Hematopoietic multipotent progenitor cell treated with erythropoietin and hydrocortisone succinate and interleukin-3 and kit ligand, for 4 days (in vitro differentiated cells): ENCODE measurements at places on chromosomes 7 and 10.

DNA sequence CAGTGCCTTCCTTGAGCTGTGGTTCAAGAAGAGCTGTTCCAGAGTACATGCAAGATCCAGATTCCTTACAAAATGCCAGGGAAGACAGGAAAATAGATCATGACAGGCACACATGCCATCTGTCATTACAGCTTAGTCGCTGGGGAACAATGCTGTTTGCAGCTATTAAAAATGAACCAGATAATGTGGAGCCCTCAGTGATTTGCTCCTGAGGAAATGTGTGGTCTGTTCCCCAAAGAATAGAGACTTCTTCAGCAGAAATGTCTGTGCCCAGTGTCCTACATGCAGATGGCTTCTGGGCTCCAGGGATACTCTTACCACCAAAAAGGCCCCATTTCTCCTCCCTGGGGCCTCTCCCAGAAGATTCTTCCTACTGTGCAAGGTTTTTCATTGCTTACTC is 627.9 kb downstream of the SORCS3 start:
- no peak for DNase-seq

DNA sequence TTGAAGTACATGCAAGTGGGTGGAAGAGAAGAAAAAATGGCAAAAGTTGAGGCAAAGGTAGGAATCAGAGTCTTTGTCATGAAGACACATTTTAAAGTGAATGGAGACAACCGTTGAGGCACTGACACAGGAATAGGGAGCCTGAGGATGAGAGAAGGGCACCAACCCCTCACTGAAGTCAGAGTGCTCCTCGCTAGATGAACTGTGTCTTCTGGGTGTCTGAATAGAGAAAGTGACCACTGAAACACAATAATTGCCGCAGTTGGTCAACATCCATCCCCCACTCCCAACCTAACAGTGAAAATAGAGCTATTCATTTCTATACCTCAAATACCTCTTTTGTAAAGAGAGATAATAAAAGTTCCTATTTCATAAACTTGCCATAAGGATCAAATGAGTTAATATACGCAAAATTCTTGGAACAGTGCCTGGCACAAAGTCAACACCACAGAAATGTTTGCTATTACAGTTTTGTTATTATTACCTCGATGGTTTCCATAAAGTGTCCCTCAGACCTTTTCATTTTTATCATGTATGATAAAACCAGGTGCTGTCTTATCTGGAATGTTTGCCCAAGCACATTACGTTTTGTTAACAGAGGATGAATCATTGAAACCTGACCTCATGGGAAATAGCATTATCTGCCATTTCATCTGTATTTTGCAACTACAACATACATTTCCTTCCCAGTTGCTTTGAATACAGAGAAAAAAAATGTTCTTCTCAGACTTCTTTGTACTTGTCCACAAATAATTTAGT is 61.8 kb upstream of the SP4 start:
- peak; percentile 55 for DNase-seq

DNA sequence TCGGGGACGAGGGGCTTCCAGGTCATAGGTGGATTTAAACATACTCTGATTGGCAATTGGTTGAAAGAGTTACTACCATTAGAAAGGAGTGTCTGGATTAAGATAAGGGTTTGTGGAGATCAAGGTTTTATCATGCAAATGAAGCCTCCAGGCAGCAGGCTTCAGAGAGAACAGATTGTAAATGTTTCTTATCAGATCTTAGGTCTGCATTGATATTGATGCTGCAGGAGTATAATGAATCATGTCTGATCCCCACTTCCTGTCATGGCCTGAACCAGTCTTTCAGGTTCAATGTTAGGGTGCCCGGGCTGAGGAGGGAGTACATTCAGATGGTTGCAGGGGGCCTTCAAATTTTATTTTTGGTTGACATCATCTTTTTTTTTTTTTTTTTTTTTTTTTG is 51.4 kb downstream of the SH3PXD2A start:
- peak; percentile 35 for DNase-seq

DNA sequence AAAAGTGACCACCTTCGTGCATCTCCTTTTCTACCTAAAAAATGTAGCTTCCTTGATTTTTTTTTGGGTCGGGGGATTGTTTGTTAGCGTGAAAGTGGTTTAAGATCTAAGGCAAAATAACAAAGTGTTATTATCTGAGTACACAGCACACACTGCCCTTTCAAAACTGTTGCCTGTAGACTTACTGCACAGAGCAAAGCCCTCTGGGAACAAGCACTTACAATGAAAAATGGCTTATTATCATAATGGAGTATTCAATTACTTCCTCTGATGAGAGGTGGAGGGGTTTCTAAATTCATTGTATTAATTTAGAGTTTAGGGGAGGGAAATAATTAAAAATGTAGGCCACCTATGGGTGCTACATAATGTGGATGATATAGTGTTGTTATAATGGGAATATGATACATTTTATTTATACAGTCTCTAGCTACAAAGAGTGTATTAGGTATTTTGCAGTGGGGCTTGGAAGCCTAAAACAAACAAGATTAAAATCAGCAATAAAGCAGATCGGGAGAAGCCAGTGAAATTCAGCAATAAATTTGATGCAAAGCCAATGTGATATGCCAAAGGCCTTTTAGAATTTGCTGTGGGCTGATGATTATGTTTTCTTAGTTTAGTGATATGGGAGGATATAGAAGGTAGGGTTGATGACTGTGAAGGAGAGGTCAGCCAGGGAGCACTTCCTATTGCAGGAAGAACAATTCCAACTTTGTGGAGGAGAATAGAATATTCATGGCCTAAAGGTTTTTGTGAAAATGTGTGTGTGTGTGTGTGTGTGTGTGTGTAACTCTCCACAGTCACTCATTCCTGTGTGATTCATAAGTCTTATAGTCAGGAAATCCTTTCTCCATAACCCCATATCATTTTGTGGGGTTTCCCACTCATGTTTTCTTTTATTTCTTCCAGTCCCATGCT is 17.7 kb upstream of the EXOC4 start:
- DNase-seq = no peak

DNA sequence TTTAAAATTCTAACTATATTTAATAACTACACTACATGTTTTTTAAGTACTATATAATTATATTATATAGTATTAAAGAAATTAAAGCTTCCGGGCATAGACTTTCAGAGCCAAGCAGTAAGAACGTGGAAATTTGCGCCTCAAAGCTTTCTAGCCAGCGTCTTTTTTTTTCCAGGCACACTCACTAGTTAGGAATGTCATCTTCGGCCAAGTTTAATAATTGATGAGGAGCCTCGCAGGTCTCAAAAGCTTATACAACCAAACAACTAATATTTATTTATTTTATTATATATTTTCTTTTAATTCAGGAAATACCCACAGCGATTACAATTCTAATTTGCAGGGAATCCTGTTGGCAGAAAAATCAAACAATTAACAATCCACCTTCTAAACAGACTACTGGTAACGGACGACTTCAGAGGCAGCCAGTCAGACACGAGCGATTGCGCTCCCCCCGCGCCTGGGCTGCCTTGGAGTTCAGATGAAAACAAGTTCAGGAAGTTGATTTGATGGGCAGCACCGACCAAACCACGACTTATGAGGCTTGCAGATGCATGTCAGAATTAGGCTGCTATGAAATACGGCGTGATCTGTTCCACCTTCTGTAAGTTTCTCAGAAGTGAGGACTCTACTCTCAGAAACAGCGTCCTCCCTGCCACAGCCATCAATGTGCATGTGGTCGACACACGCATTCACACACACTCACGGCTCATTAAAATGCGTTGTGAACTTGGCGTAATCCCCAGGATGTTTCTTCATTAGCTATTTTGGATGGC is 431.8 kb upstream of the MGMT start:
- DNase-seq = peak; percentile 93

DNA sequence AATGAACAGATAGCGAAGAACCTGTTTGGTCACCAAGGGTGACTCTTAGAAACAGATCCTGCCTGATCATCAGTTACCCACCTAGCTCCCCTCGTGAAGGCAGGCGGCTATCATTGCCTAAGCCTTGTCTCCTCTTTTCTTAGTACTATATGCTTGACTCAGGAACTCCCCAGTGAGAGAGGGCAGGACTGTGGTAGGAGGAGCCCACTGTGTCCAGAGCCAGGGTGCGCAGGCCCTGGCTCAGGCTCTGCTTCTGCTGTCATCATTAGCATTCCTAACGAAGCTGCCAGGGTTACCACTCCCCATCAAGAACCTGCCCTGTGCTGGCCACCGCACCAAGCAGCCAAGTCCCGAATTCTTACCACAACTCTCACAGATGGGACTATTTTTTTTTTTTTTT is 160.8 kb downstream of the CHN2 start:
- no peak for DNase-seq

- DNase-seq = peak; percentile 18
Measured at GRCh38 chr10:14528450-14528849, 197.7 kb upstream of the FRMD4A start.

DNA sequence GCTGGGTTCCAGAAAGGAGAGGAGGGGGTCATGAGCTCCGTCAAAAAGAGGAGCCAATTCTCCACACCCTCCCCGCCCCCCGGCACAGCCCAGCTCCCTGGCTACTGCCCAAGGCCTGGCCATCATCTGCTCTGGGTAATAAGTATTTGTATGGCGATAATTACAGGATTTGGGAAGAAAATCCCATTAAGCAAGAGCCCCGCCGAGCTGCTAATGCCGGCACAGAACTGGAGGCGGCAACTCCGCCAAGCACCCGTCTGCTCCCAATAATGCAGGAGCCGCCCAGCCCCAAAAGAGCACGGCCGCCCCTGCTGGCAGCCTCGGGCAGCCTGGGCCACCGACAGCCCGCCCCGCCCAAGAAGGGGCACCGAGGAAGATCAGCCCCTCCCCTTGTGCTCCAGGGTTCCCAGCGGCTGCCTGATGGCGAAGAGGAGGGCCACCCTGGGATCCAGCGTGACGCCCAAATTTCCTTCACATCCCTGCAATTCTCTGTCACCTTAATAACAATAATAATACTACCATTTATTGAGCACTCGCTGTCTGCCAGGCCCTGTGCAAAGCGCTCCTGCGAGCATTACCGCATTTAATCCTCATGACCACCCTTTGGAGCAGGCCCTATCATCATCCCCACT is 5.9 kb downstream of the SLIT1 start:
- DNase-seq = peak; percentile 65

GRCh38 chr10:75395066-75395931 is 6.3 kb downstream of the ZNF503 start:
- peak; percentile 59 for DNase-seq

DNA sequence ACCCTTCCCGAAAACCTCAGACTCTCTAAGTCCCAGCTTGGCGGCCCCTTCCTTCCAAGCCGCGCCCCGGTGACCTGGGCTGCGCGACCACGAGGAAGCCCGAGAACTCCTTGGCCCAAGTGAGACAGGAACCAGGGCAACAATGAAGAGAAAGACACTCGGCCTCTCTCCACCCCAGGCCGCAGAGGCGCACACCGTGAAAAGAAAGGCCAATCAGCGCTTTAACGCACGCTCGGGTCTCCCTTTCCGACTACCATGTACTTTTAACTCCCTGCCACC is 166.4 kb upstream of the PPP1R3A start:
- peak; percentile 51 for DNase-seq

DNA sequence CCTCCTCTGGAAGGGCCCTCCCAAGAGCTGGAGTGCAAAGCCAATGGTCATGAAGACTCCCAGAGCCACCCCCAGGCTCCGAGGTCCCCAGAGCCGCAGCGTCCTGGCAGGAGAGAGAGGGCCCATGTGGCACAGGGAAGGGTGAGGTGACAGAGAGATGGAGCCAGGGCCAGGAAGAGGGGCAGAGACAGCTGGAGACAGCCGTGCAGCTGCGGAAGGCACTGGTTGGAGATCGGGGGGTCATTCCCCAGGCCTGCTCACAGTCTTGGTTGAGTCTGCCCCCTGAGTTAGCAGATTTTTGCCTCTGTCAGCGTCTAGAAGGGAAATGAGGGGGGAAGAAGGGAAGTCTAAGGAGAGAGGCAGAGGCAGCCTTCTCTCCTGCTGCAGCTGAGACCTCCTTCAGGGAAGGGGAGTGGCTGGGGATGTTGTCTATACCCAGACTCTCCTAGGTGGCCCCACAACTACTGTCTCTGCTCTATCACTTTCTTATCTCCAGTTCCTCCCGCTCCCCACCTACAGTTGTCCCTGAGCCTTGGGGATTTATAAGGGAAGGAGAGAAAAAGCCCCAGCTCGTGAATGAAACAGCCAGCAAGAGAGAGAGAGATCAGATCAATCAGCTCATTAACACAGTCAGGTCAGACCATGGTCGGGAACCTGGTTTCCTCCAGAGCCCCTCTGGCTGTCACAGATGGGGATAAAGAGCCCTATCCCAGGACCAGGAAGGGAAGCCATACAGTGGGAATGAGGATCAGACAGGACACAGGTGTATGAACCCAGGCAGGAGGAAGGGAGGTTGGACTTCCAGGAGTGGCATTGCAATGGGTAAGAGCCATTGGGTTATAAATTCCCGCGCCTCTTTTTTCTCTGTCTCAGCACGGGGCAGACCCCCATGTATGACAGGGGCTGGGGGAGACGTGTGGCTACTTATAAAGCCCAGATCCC is 1.2 kb downstream of the GAL3ST4 start:
- DNase-seq = no peak

DNA sequence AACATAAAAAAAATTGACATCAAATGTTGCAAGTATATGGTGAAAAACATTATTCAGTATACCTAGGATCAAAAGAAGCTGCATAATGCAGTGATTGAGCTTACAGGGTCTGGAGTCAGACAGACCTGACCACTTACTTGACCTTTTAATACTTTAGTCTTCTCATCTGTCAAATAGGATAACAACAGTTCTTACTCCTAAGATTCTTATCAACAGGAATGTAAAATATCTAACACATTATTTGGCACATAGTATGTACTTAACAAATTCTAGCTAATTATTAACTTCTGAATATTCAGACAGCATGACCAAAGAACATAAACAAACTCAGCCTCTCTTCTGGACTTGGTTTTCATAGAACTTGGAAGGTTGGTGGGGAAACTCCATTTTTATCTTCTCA is 45.6 kb upstream of the PIP4K2A start:
- no peak for DNase-seq

- DNase-seq = no peak
Measured at GRCh38 chr10:17648243-17649035, 4.5 kb downstream of the STAM start.

GRCh38 chr10:114821293-114821914 is at the start of gene FHIP2A:
TSS of gene FHIP2A (plus strand) at chr10:114821780. CDS start at chr10:114822079, 299 bp downstream.
- DNase-seq = peak; percentile 91

DNA sequence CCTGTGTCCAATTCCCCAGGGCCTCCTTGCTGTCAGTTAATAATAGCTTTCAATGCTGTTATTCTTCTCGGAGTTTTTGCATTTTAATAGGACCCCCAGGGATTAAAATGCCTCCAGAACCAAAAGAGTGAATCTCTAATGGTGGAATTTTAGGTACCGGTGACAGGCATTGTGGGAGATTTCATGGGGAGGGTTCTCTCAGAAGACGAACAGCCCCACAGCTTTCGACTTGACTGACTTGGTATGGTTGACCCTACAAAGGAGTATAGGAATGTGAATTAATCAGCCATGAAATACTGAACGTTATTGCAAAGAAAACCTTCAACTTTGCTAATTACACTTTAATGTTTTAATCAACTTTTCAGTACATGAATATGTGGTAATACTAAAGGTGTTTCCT is 206.3 kb upstream of the FZD8 start:
- DNase-seq = no peak
